Kidney (tissue), 22 donors: ENCODE measurements at places on chromosomes 6 and 20.

GRCh38 chr6:156780102-156780641 lies 3.0 kb downstream of the ARID1B start:
- peak overlapping the region; percentile 98 for H3K27ac ChIP-seq
- H3K4me3 ChIP-seq: peak overlapping the region; percentile 87
- H3K27me3 ChIP-seq: no peaks in the 10 kb centered on the region
- peaks cover 8% of the 10 kb centered on the region for H3K4me1 ChIP-seq
- DNase-seq: no peak
- H3K36me3 ChIP-seq: no peaks in the 10 kb centered on the region

GRCh38 chr6:85452441-85452881 lies 2.6 kb downstream of the NT5E start:
- peaks cover 27% of the 10 kb centered on the region for H3K27me3 ChIP-seq
- peak overlapping the region; percentile 78 for H3K4me3 ChIP-seq
- DNase-seq: no peak

GRCh38 chr6:31582230-31582643 lies at the start of gene LTB:
LTB (minus strand) TSS chr6:31582424; CDS start chr6:31582417, 7 bp downstream.
- no peak for DNase-seq
- H3K27ac ChIP-seq: peak within 1 kb of the TSS; percentile 70
- H3K4me3 ChIP-seq: peak within 1 kb of the TSS; percentile 65
- no peaks in the 10 kb centered on the region for H3K27me3 ChIP-seq

GRCh38 chr6:81822568-81822967 lies 70.1 kb upstream of the TENT5A start:
- no peak overlapping the region for H3K27ac ChIP-seq
- no peaks in the 10 kb centered on the region for H3K4me1 ChIP-seq
- H3K36me3 ChIP-seq: no peaks in the 10 kb centered on the region
- no peaks in the 10 kb centered on the region for H3K27me3 ChIP-seq
- no peak for DNase-seq

DNA sequence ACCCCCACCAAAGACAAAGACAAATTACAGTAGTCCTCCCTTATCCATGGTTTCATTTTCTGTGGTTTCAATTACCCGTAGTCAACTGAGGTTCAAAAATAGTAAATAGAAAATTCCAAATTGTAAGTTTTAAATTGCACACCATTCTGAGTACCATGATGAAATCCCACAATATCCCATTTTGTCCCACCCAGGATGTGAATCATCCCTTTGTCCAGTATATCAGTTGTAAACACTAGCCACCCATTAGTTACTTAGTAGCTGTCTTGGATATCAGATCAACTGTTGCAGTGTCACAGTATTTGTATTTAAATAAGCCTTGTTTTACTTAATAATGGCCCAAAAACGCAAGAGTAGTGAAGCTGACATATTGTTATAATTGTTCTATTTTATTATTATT lies 364.0 kb upstream of the ARID1B start:
- DNase-seq: no peak
- H3K36me3 ChIP-seq: no peaks in the 10 kb centered on the region
- no peaks in the 10 kb centered on the region for H3K4me1 ChIP-seq

GRCh38 chr20:38880952-38881735 lies 45.1 kb upstream of the FAM83D start:
- no peak for DNase-seq
- H3K4me1 ChIP-seq: no peaks in the 10 kb centered on the region
- no peaks in the 10 kb centered on the region for H3K27me3 ChIP-seq
- no peak overlapping the region for H3K4me3 ChIP-seq

DNA sequence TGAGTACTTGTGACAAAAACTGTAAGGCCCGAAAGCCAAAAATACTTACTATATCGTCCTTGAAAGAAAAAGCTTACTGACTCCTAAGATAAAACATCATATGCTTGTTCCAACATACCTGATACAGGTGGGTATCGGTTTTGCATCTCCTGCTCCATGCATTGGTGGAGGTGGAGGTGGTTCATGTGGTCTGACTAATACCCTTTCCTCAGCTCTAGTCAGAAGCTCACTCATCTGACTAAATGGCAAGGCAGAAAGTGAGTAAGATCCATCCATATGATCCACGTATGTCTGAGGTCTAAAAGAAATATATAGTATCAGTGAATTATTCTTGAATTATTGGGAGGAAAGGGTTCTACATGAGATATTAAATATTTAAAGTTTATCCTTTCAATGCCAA lies 76.2 kb downstream of the WASF1 start:
- no peaks in the 10 kb centered on the region for H3K4me1 ChIP-seq
- no peak overlapping the region for H3K4me3 ChIP-seq
- H3K27me3 ChIP-seq: no peaks in the 10 kb centered on the region
- H3K27ac ChIP-seq: no peak overlapping the region

DNA sequence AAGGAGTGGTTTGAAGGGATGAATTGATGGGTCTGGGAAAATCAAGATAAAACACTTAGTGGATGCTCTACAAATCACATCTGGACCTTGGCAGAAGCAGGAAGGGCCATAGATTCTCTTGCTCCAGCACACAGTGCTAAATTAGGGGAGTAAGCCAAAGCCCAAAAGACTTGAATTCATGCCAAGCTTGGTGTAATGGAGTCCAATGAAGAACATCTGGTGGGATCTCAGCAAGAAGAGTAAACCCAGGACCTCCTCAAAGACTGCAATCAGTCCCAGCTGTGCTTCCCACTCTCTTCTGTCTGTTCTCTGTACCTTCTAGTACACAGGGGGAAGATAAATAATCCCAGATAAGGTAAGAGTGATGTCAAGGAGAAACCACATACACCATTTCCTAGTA lies 683.4 kb downstream of the RNF144B start:
- H3K4me1 ChIP-seq: no peaks in the 10 kb centered on the region
- H3K36me3 ChIP-seq: no peaks in the 10 kb centered on the region
- H3K4me3 ChIP-seq: no peak overlapping the region
- H3K27me3 ChIP-seq: no peaks in the 10 kb centered on the region

- H3K4me1 ChIP-seq: no peaks in the 10 kb centered on the region
- no peak overlapping the region for H3K27ac ChIP-seq
- no peaks in the 10 kb centered on the region for H3K36me3 ChIP-seq
- DNase-seq: no peak
- H3K4me3 ChIP-seq: no peak overlapping the region
Observed at GRCh38 chr6:80454197-80454596, 347.7 kb downstream of the BCKDHB start.

DNA sequence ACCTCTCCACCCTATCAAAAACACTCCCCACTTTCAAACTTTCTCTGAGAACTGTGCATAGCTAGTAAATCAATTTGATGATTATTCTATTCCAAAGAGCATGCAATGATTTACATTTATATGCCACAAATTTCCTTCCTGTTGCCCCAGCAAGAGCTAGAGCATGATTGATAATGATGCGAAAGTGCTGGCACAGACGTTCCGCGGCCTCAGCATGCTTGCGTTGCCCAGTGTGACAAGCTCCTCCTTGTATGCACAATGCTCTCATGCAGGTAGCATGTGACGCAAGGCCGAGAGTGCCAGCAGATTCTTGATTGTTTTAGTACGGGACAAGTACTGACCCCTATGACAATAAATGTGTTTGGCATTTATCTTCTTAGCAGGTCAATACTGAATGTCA lies 696.3 kb upstream of the SLC35B3 start:
- H3K36me3 ChIP-seq: no peaks in the 10 kb centered on the region
- H3K27me3 ChIP-seq: no peaks in the 10 kb centered on the region
- H3K4me1 ChIP-seq: no peaks in the 10 kb centered on the region

DNA sequence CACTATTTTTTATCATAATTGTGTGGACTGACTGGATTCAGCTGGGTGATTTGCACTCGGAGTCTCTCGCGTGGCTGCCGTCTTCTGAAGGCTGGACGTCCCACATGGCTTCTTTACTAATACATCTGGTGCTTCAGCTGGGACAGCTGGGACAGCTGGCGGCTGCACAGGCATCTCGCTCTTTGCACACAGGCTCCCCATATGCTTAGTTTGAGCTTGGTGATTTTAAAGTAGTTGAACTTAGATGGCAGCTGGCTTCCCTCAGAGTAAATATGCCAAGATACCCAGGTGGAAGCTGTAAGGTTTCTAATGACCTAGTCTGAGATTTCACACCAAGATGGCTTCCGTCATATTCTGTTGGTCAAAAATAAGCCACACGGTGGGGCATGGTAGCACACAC lies 38.7 kb upstream of the PPP1R3G start:
- H3K36me3 ChIP-seq: no peaks in the 10 kb centered on the region
- DNase-seq: peak; percentile 65
- H3K27me3 ChIP-seq: no peaks in the 10 kb centered on the region
- H3K4me1 ChIP-seq: no peaks in the 10 kb centered on the region
- no peak overlapping the region for H3K4me3 ChIP-seq

DNA sequence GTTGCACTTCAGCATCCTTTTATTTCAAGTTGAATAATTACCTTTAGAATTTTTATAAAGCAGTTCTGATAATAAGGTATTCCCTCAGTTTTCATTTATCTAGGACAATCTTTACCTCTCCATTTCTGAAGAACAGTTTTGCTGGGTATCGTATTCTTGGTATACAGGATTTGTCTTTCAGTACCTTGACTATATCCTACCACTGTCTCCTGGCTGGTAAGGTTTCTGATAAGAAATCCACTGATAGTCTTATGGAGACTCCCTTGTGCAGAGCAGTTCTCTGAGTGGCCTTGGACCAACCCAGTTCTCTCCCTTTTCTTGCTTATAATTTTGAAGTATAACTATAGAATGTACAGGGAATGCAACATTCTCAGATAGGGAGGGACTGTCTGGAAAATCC lies 51.3 kb upstream of the SAMD3 start:
- no peaks in the 10 kb centered on the region for H3K27me3 ChIP-seq
- DNase-seq: no peak
- no peak overlapping the region for H3K4me3 ChIP-seq
- H3K4me1 ChIP-seq: no peaks in the 10 kb centered on the region
- H3K36me3 ChIP-seq: no peaks in the 10 kb centered on the region

DNA sequence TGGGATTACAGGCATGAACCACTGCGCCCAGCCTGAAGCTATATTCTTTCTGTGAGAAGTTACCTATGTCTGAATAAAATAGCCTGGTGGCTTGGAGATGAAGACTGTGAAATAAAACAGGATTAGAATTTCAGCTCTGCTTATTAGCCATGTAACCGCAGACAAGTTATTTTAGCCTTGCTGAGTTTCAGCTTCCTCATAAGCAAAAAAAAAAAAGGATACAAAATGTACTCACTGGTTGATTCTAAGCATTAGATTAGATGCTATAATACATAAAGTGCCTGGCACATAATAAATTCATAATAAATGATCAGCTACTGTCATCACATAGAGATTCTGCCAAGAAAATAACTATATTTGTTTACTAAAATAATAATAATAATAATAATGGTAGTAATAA lies 98.8 kb downstream of the EPB41L2 start:
- no peak overlapping the region for H3K4me3 ChIP-seq
- DNase-seq: no peak
- H3K27me3 ChIP-seq: no peaks in the 10 kb centered on the region
- no peak overlapping the region for H3K27ac ChIP-seq

DNA sequence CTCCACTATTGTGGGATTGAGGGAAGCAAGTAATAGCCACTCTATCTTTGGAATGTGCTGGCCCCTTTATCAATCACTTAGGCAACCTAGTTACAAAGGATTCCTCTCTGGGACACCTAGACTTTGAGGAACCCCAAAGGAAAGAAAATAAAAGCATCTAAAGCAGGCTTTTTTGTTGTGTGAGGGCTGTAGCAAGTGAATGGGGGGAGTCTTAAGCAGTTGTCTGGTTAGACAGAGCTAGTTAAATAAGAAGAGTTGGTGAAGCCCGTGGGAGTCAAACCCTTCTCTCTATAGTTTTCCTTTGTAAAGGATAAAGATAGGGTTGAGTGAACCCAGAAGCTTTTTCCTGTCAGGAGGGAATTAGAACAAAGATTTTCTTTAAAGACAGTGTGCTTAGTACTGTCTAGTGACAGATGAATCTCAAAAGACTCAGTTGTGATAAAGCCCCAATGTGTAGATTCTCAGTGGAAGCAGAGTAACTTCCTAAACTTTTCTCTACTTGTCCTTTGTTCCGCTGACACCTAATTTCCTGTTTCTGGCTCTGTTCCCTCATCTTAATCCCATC lies 63.3 kb downstream of the HDGFL1 start:
- no peaks in the 10 kb centered on the region for H3K4me1 ChIP-seq
- no peak for DNase-seq
- H3K27me3 ChIP-seq: no peaks in the 10 kb centered on the region
- no peak overlapping the region for H3K4me3 ChIP-seq
- H3K27ac ChIP-seq: no peak overlapping the region
- H3K36me3 ChIP-seq: no peaks in the 10 kb centered on the region

- H3K36me3 ChIP-seq: peaks cover 17% of the 10 kb centered on the region
- no peaks in the 10 kb centered on the region for H3K27me3 ChIP-seq
- DNase-seq: no peak
- peak overlapping the region; percentile 96 for H3K4me3 ChIP-seq
Observed at GRCh38 chr20:45971425-45971674, 653 bp downstream of the ZNF335 start.

GRCh38 chr6:158536084-158536890 lies 23.6 kb upstream of the TMEM181 start:
- H3K4me3 ChIP-seq: peak overlapping the region; percentile 28
- H3K27me3 ChIP-seq: no peaks in the 10 kb centered on the region
- peak; percentile 95 for DNase-seq
- no peaks in the 10 kb centered on the region for H3K36me3 ChIP-seq

DNA sequence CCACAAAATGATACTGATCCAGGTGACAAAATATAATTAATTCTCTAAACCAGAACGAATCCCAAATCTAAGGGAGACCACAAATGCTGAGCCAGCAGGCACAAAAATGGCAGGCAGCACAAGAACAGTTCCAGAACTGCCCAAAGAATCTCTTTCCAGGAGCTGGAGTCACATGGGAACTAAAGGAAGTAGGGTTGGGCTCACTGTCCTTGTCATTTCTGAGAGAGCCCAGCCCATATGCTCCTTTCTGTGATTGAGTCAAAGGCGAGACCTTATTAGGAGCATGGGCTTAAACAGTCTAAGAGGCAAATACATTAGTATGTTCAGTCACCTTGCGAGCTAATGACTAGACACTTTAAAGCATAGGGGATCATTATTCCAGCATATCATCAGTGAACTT lies 327.6 kb upstream of the ARID1B start:
- no peak overlapping the region for H3K4me3 ChIP-seq
- H3K36me3 ChIP-seq: no peaks in the 10 kb centered on the region
- DNase-seq: no peak
- H3K4me1 ChIP-seq: no peaks in the 10 kb centered on the region
- no peaks in the 10 kb centered on the region for H3K27me3 ChIP-seq

DNA sequence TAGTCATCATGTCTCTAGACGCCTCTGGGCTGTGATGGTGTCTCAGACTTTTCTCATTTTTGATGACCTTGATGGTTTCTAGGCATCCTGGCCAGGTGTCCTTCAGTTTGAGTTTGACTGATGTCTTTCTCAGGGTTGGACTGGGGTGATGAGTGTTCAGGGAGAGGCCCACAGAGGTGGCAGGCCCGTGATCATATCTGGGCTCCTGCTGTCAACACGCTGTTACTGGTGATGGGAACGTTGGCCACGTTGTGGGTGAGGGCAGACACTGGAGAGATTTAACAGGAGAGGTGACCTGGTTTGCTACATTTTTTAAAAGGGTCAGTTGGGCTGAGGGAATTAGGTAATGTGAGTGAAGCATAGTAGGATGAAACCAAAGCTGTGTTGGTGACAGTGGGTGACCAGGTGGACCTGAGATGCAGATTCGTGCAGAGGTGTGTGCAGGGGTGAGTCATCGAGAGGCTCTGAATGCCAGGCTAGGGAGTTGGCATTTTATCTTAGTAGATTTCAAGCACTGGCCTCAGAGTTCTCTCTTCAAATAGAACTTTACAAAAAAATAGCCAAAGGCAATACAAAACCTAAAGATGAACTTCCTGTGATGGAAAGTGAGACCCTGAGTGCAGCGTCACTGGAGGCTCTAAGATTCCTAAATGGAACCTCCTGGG lies 174.1 kb downstream of the CDH26 start:
- H3K27ac ChIP-seq: no peak overlapping the region
- H3K4me3 ChIP-seq: no peak overlapping the region
- no peaks in the 10 kb centered on the region for H3K36me3 ChIP-seq
- no peaks in the 10 kb centered on the region for H3K4me1 ChIP-seq
